ENCODE measurements at places on chromosomes 2 and 18. TPM values are rescaled to one million over a fixed set of nuclear protein-coding genes. Genes with fewer than 3 reads are reported as not detected.

GRCh38 chr2:174870787-174871186 is 106.5 kb upstream of the CHRNA1 start:
- no peaks in the 10 kb centered on the region for H3K4me1 ChIP-seq
- no peak overlapping the region for H3K4me3 ChIP-seq
- no peaks in the 10 kb centered on the region for H3K36me3 ChIP-seq
- no peak for DNase-seq
- no peaks in the 10 kb centered on the region for H3K27me3 ChIP-seq
- no peak overlapping the region for H3K27ac ChIP-seq

DNA sequence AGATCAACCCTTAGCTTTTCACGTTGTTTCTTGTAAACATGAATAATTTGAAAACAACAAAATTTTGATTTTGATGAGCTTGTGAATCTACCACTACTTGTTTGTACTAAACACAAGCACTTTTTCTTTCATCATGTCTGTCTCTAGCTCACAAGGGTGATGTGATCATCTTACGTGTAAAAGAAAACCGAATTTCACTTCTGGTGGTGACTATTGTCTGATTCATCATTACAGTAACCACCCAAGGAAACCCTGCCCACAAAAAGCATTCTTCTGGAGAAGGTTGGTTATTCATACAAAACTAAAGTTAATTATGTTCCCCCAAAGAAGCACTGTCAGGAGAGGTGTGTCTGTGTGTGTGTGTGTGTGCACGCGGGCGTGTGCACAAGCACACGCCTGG is 285.4 kb downstream of the ZNF516 start:
- no peak overlapping the region for H3K4me3 ChIP-seq
- no peak overlapping the region for H3K27ac ChIP-seq
- no peaks in the 10 kb centered on the region for H3K36me3 ChIP-seq
- H3K4me1 ChIP-seq = no peaks in the 10 kb centered on the region
- no peak for DNase-seq

DNA sequence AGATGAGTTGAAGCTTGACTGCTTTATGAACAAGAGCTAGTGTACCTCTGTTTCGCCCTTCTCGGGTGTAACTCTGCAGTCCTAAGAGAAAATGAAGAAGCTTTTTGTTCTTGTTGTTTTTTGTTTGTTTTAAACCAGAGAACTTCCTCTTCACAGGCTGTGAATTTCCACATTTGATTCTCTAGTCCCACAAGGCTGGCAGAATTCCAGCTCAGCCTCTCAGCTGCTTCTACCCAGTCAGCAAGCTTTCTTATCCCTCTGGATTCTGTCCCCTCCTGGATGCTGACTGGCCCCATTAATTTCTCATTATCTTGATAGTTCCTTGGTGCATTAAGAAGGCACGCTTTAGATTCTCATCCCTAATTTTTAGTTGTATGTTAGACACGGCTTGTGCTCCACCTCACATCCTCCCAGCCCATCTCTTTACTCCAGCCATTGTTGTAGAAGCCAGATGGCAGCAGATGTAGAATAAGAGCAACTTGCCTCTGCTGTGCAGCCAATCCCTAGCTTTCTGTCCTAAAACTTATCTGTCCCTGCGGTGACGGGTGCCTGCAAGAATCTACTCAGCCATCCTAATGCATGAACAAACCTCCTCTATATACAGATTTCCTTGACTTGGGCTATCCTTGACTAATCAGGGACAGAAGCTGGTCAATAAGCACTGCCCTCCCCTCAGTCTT is 12.3 kb upstream of the RESP18 start:
- no peaks in the 10 kb centered on the region for H3K27me3 ChIP-seq
- H3K36me3 ChIP-seq = no peaks in the 10 kb centered on the region
- DNase-seq = no peak
- no peaks in the 10 kb centered on the region for H3K4me1 ChIP-seq
- H3K27ac ChIP-seq = no peak overlapping the region
- no peak overlapping the region for H3K4me3 ChIP-seq

DNA sequence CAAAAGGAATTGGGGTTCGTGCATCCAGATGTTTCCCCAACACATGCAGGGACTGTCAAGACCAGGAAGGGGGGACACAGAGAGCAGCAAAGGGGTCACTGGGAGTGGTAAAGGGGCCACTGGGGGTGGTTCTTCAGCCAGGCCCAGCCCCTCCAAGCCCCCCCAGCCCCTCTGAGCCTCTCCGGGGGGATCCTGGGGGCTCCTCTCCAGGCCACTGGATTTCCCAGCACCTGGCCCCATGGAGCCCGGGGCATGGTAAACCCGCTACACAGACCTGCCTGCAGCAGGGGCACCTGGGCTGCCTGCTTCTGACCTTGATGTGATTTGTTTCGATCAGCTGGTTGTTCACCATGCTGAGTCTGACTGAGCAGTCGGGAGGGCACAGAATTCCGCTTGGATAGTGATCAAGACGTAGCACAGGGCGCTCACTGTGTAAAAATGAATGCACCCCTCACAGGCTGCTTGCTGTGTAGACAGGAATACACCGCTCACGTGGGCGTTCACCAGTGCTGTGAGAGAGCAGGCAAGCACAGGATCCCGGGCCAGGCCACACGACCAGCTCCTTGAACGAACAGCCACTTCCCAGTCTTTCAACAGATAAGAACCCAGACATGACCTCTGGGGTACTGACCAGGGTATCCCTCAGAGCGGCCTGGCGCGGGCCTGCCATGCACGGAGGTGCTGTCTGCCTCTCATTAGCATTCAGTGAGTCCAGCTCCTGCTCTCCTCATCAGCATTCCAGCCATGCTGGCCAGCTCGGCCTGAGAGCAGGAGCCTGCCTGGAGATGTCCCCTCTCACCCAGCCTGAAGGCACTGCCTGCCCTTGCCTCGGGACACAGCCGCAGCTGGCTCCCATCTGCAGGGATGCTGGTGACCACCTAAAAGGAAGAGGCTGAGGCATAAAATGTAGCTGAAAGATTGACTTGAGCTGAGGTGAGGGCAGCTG is 73.3 kb upstream of the OTOS start:
- no peaks in the 10 kb centered on the region for H3K27me3 ChIP-seq
- H3K36me3 ChIP-seq = no peaks in the 10 kb centered on the region
- no peak overlapping the region for H3K4me3 ChIP-seq
- no peaks in the 10 kb centered on the region for H3K4me1 ChIP-seq
- H3K27ac ChIP-seq = no peak overlapping the region

DNA sequence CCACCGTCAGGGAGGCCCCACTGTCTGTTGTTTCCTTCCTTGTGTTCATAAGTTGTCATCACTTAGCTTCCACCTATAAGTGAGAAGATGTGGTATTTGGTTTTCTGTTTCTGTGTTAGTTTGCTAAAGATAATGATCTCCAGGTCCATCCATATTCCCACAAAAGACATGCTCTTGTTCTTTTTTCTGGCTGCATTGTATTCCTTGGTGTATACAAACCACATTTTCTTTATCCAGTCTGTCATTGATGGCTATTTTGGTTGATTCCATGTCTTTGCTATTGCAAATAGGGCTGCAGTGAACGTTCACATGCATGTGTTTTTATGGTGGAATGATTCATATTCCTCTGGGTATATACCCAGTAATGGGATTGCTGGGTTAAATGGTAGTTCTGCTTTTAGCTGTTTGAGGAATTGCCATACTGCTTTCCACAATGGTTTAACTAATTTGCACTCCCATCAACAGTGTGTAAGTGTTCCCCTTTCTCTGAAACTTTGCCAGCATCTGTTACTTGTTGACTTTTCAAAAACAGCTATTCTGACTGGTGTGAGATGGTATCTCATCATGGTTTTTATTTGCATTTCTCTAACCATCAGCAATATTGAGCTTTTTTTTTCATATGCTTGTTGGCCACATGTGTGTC is 156.6 kb upstream of the NOSTRIN start:
- no peak overlapping the region for H3K4me3 ChIP-seq
- no peaks in the 10 kb centered on the region for H3K4me1 ChIP-seq
- H3K36me3 ChIP-seq = no peaks in the 10 kb centered on the region
- no peaks in the 10 kb centered on the region for H3K27me3 ChIP-seq
- H3K27ac ChIP-seq = no peak overlapping the region
- DNase-seq = no peak

- no peaks in the 10 kb centered on the region for H3K36me3 ChIP-seq
- DNase-seq = no peak
These were observed 586.3 kb downstream of the PLCL1 start for GRCh38 chr2:198390670-198391069.

DNA sequence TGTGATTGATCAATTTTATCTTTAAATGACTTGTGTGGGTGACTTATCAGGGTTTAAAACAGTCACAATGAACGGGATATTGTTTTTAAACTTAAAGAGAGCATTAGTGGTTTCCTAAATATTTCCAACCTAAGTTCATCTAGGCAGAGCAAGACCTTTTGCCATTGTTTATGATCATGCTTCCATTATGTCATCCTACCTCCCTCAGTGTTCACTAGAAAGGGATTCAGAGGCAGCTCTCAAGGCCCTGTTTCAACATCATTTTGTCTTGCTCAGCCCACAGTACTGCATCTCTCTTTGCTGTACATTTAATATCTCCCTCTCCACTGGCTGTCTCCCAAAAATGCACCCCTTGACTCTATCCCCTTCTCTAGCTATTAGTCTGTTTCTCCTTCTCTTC is 21.5 kb upstream of the PELI1 start:
- no peak overlapping the region for H3K4me3 ChIP-seq
- no peaks in the 10 kb centered on the region for H3K27me3 ChIP-seq
- H3K4me1 ChIP-seq = no peaks in the 10 kb centered on the region
- DNase-seq = no peak
- no peak overlapping the region for H3K27ac ChIP-seq

DNA sequence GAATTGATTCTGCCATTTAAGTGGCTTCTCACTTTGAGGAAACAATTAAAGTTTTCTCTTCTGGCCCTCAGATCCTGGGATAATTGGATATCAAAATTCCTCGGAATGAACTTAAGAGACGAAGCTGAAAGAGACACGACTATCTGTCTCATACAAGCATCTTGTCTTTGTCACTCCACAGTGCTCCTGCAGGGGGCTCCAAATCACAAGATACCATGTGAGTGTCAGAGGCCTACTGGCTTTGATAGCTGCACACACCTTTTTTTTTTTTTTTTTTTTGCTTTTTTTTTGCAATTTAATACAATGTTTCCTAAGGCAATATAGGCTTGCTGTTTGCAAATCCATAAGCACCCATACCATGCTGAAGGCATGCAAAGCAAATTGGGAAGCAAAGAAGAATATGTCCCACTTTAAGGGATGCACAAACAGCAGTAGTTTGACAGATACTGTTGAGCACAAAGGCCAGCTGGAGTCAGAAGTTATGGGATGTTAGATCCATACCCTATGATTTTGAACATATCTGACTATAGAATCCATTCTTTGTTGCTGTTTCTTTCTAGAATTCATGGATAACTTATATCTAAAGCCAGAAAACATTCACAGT is 109.0 kb upstream of the CBLN2 start:
- H3K27me3 ChIP-seq = no peaks in the 10 kb centered on the region
- no peaks in the 10 kb centered on the region for H3K4me1 ChIP-seq
- no peak overlapping the region for H3K4me3 ChIP-seq
- no peak for DNase-seq

- no peaks in the 10 kb centered on the region for H3K27me3 ChIP-seq
- H3K4me3 ChIP-seq = no peak overlapping the region
- no peak overlapping the region for H3K27ac ChIP-seq
- no peak for DNase-seq
These were observed 398.3 kb downstream of the TMX3 start for GRCh38 chr18:68316636-68317035.

GRCh38 chr2:211898702-211899101 is 639.9 kb downstream of the ERBB4 start:
- no peak overlapping the region for H3K4me3 ChIP-seq
- no peaks in the 10 kb centered on the region for H3K36me3 ChIP-seq
- H3K27me3 ChIP-seq = no peaks in the 10 kb centered on the region
- no peak for DNase-seq

DNA sequence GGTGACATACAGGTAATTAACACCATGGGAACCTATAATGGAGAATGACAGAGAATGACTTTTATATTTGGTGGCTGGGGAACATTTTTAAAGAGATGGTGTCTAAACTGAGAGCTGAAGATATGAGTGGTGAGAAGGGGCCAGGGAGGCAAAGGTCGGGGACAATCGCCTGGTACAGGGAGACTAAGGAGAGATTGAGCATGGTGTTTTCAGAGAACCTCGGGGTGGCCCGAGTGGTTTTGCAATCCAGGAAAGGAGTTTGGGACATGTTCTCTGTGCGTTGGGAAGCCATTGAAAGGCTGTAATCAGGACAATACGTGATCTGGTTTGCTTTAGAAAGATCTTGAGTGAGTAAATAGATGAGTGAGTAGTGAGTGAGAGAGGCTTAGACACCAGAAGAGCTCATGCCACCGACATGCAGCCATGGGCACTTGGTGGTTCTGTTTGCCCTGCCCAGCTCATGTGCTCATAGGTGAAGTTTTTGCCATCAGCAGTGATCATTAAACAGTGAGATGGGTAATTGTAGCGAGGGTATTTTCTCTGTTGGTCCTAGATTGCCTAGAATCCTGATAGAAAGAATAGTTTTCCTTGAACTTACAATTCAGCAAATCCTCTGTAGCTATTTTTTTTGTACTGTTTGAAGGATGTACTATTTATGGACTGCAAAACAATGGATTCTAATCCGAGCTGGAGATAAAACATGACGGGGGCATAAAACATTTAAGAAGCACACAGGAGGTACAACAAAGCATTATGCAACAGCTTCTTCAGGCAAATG is 114.7 kb downstream of the SH3RF3 start:
- H3K27ac ChIP-seq = no peak overlapping the region
- no peak for DNase-seq

- H3K4me1 ChIP-seq = no peaks in the 10 kb centered on the region
- DNase-seq = no peak
- H3K27ac ChIP-seq = no peak overlapping the region
- no peaks in the 10 kb centered on the region for H3K36me3 ChIP-seq
These were observed 56.2 kb upstream of the RMDN2 start for GRCh38 chr2:37868866-37869265.

- no peak overlapping the region for H3K27ac ChIP-seq
- no peaks in the 10 kb centered on the region for H3K27me3 ChIP-seq
- DNase-seq = no peak
- no peak overlapping the region for H3K4me3 ChIP-seq
These were observed 446.1 kb downstream of the ARHGAP15 start for GRCh38 chr2:143575340-143575739.

GRCh38 chr2:224753743-224754540 is 37.8 kb upstream of the CCDC195 start:
- H3K27ac ChIP-seq = no peak overlapping the region
- peaks cover 12% of the 10 kb centered on the region for H3K36me3 ChIP-seq

GRCh38 chr18:51290860-51291259 is 93.4 kb upstream of the MEX3C start:
- no peaks in the 10 kb centered on the region for H3K36me3 ChIP-seq
- no peak overlapping the region for H3K27ac ChIP-seq
- DNase-seq = no peak
- H3K27me3 ChIP-seq = peaks cover 5% of the 10 kb centered on the region
- no peaks in the 10 kb centered on the region for H3K4me1 ChIP-seq
- no peak overlapping the region for H3K4me3 ChIP-seq

GTF2A1L gene
- not detected for total RNA-seq

ZNF892 gene
- 2.0 TPM for total RNA-seq

SKA1 gene
- 2.2 TPM for total RNA-seq

POTEJ gene
- not detected for total RNA-seq

DUSP19 gene
- total RNA-seq = 1.2 TPM

VWC2L gene
- total RNA-seq = not detected

APOB gene
- not detected for total RNA-seq

NEU4 gene
- 3.8 TPM for total RNA-seq

MFSD2B gene
- total RNA-seq = 0.39 TPM

GYPC gene
- total RNA-seq = 75.2 TPM

RGPD3 gene
- 0.44 TPM for total RNA-seq

TNS1 gene
- total RNA-seq = 0.49 TPM
